Iris pigment epithelial cell (primary cell): ENCODE measurements at places on chromosomes 6 and 20.

DNA sequence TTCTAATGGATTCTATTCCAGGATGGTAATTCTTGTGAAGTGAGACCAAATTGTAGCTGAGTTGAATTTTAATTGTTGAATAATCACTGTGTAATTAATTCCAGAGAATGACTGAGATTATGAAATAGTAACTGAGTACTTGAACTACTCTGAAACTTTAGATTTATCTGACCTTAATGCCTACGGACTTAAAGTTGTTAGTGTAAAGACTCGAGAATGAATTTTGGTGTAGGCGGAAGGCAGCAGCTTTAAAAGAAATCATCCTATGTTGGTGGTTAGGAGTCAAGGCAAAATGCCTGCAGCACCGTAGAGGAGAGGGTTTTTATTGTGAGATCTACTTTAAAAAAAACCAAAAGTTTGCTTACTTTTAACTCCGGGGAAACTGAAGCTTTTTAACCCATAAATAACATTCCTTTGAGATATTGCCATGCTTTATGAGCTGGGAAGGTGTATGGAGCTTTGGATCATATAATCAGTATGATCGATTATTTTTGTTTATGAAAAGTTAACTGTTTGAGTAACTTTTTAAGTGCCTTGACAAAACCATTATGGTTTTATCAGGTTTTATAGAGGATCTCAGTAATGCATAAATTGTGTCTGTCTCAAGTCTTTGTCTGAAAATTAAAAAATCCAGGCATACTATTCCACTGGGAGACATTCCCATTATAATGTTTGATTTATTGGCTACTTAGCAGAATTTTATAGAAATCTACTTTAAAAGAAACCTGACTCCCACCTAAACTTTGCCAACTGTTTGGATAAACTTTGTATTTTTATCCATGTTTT is 46.1 kb downstream of the MYO6 start:
- DNase-seq, result peak; percentile 12

GRCh38 chr6:133767357-133767970 is 121.4 kb upstream of the TCF21 start:
- no peak for DNase-seq

DNA sequence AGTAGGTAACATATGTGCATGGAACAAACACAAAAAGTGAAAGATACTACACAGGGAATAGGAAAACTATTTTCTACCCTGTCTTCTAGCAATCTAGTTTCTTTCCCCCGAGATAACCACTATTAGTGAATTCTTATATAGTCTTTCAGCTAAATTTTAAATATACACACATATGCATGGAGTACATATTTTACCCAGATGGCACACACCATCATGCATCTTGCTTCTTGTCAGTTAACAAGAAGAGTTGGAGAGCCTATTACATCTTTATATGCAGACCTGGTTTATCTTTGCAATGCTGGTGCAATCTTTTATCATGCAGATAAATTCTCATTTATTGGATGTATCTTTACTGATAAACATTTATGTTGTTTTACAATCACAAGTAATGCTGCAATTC is 100.4 kb downstream of the OTOR start:
- no peak for DNase-seq

GRCh38 chr6:102549221-102549874 is 1155.8 kb downstream of the GRIK2 start:
- DNase-seq, result no peak

DNA sequence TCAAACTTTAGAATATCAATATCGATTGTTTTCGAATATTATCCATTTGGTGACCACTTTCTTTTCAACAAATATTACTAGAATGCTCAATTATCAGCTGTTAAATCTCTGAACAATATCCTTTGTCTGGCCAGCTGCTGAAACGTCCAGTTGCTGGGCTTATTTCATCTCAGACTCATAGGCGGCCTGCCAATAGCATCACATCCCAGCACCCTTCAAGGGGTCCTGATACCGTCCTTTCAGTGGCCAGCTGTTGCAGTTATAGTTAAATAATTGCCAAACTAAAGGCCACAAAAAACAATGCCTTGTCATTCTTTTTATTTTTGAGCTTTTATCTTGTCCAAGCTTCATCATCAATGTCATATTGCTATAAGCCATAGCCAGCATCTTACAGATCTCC is 1006.8 kb upstream of the MANEA start:
- no peak for DNase-seq

DNA sequence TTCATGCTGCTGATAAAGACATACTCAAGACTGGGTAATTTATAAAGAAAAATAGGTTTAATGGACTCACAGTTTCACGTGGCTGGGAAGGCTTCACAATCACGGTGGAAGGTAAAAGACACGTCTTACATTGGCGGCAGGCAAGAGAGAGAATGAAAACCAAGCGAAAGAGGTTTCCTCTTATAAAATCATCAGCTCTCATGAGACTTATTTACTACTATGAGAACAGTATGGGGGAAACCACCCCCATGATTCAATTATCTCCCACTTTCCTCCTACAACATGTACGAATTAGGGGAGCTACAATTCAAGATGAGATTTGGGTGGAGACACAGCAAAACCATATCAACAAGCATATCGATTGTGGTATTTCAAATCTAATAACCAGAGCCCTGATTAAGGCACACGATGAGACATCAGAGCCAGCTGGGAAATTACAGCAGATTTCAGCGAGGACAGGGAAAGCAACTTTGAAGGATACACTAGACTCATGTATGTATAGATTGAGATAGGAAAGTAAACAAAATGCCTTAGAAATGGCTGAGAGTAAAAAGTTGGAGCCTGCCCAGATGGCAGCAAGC is 129.8 kb upstream of the GJE1 start:
- no peak for DNase-seq

- peak; percentile 52 for DNase-seq
These were observed 118.5 kb downstream of the GFRAL start for GRCh38 chr6:55445648-55446204.

GRCh38 chr6:35443341-35444030 is 8.7 kb upstream of the FANCE start:
- no peak for DNase-seq

DNA sequence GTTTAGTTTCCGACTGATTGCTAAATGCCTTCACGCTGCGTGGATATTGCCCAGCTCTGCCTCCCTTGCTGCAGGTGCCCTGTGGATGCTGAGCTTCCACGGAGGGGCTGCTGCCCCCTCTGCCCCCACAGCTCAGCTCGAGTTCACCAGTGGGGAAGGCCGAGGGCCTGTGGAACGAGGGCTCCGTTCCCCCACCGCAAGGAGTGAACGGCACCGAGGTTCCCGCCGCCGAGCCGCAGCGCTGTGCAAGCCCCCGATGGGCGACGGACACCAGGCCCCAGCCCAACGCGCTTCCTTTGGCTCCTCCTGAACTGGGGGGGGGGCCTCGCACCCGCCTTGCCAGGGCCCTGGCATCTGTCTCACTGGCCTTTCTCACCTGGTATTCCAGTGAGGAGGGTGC is 17.7 kb downstream of the DLL1 start:
- no peak for DNase-seq

DNA sequence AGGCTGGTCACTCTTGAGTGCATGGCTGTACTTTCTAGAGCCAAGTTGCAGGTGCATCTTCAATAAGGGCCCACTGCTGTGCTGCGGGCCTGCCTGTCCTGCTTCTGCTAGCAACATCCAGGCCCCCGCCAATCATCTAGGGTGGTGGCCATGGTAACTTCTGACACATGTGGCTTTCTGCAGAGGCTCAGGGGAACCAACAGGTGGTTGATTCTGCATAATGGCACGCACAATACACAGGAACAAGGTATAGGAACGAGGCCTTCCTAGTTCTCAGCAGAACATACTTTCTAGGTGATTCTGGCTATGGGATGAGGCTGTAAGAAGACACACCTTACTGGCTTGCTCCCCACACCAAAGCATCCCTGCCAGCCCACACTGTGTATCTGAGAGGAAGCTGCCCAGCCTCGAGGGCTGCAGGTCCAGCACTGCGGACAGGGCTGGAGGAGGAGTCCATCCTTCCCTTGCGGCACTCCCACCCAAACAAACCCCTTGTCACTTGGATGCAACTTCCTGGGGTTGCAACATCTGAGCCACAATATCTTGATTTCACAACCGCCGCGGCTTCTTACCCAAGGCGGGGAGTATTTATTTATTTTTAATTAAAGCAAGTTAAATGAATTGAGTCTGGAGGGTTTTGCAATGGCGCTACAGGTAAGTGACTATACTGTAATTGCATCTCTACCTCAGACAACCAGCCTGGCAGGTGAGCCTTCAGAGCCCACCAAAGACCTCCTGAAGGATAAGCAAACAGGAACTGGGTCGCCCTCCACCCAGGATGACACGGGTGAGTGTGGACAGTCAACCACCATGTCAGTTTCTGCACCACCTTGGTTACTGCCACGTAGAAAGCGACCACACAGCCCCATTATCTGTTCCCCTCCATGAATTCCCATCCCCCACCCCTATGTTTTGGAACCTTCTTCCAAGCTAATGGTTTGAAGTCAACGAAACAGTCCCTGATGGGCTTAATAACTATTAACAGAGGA is 49.6 kb downstream of the SULF2 start:
- peak; percentile 82 for DNase-seq

GRCh38 chr6:136593748-136594490 is 43.7 kb upstream of the MAP7 start:
- peak; percentile 100 for DNase-seq

DNA sequence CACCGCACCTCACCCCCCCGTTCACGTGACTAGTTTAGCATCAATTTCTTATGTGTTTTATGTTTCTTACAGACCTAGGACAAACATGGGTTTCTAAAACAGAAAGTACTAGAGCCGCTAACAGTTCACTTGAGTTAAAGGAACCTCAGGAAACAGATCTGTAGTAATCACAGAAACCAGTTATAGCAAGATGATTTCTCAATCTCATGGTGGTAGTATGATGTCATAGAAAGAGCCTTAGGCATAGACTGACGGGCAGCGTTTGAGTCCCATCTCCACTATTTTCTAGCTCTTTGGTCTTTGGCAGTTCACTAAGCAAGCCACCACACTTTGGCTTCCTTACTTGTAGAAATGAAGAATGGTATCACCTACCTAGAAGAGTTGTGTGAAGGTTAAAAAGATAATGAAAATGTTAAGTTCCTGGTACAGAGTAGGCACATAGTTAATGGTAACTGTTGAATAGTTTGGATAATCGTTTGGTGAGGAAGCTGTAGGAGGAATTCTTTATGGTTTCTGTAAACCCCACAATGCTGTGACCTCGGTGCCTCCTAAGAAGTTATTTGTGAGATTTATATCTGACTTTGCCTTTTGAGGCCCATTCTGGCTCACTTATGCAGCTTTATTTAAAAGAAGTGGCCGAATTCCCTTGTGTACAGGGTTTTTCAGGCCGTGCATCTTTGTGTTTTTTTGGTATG is 21.3 kb downstream of the CTNNBL1 start:
- peak; percentile 84 for DNase-seq

GRCh38 chr20:25160897-25161296 is 34.6 kb upstream of the ENTPD6 start:
- DNase-seq, result no peak

GRCh38 chr6:85690071-85690470 is 47.4 kb upstream of the SYNCRIP start:
- DNase-seq, result no peak

- peak; percentile 49 for DNase-seq
These were observed 1075.8 kb upstream of the MANEA start for GRCh38 chr6:94501516-94501915.

- DNase-seq, result peak; percentile 88
These were observed 80.4 kb upstream of the MYL9 start for GRCh38 chr20:36460648-36461599.

- no peak for DNase-seq
These were observed 199.2 kb upstream of the SUPT3H start for GRCh38 chr6:45576648-45577624.

DNA sequence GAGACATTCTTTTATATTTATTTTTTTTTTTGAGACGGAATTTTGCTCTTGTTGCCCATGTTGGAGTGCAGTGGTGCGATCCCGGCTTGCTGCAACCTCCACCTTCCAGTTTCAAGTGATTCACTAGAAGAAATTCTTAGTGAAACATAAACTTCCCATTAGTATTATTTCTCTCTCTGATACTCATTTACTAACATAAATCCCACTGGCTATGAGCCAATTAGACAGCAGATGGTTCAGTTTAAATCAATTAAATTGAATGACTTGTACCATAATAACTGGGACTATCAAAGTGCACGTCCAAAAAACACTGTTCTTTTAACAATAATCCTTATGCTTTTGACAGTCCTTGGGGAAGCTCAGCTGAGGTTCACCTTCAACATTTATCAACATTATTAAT is 111.2 kb upstream of the PTCHD4 start:
- DNase-seq, result no peak

DNA sequence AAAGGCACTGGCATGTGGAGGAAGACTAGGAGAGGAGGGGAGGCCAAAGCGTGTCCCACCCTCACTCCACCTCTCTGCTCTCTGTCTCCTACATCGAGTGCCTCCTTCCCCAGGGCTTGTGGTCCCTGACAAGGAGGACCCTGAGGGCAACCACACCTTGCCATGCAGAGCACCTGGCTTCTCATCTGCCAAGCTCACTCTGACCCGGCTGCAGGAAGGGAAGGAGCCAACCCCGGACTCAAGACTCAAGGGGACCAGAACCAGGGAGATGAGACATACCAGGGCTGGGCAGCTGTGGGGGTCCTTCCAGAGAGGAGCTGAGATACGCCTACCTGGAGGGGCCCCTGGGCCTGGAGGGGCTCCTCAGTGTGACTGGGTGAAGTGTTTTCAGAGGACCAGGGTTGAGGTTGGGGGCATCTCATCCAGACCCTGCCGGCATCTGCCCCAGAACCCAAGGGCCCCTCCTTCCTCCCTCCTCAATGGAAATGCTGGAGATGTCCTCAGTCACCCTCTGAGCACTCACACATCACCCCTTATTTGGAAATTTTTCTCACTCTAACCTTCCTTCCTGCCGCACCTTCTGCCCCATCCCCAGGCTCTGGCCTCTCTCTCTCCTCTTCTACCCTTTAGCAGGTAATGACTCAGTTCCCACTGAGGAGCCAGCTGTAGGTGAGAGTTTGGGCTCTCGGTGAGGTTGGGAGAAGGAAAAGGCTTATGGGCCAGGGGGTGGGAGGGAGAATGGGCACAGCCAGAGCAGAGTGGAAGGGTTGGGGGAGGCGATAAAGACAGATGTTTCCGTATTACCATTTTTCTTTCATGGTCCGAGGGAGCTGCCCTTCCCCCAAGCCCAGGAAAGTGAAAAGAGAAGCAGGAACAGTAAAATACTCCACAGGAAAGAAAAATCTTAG is 32.0 kb upstream of the POU5F1 start:
- DNase-seq, result no peak

GRCh38 chr6:73028124-73028766 is 197.1 kb downstream of the KHDC1L start:
- no peak for DNase-seq

GRCh38 chr6:120147071-120147871 is 797.7 kb upstream of the MAN1A1 start:
- no peak for DNase-seq

DNA sequence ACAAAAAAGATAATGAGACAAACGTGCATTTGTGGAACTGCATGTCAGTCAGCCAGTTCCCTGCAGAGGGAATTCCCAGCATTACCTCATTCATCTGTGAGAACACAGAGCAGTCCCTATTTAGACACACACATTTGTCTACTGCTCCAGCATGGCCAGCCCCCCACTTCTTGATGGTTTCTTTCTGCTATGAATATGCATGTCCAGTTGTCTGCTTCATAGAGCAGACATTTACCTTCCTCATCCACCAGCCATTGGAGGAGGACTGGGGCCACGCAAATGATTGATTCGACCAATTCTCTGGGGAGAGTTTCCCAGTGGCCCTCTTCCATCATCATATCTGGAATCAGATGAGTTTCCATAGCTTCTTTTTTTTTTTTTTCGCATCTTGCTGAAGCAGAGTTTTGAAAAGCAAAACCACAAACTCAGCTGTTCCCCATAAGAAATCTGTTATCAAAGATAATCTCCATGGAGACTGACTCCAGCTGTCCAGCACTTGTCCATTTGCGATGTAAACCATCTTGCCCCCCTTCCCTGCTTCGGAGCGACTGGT is 11.8 kb downstream of the ENPP1 start:
- DNase-seq, result peak; percentile 73
